Fibroblast of mammary gland (primary cell): ENCODE measurements at places on chromosomes 2 and 18.

DNA sequence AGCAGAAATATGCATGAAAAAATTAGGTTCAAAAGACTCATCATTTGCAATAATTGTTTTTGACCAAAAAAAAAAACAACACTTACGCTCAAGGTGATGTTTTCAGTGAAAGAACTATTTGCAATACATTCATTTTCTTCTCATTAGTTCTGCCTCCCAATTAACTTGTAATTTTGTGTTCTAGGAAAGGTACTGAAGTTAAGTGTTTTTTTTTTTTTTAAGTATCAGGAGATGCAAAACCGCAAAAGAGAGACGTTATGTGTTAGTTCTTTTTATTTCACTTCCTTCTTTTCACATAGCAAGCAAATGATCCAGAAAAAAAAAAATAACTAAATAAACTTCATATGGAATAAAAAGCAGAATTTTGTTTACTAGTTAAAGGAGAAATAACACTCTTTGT, 735.2 kb upstream of the GCFC2 start:
- no peak for DNase-seq

DNA sequence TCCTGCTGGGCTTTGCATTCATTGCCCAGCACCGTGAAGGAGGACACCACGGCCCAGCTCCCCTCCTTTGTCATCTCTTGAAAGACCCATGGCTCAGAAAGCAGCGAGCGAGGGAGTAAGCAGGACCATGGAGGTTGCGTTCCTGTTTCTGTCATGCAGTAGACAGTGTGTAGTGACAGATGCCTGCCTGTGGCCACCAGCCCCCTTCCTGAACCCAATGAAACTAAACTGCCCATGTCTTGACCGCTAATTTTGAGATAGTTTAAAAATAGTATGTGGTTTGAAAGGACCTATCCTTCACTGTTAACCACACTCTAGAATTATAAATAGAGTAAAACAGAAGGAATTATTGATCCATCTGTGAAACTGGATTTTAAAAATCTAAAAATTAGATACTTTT, 88.2 kb downstream of the ASAP2 start:
- DNase-seq = no peak

- DNase-seq = peak; percentile 45
Observed at GRCh38 chr2:160486341-160486740, 7.3 kb downstream of the RBMS1 start.

DNA sequence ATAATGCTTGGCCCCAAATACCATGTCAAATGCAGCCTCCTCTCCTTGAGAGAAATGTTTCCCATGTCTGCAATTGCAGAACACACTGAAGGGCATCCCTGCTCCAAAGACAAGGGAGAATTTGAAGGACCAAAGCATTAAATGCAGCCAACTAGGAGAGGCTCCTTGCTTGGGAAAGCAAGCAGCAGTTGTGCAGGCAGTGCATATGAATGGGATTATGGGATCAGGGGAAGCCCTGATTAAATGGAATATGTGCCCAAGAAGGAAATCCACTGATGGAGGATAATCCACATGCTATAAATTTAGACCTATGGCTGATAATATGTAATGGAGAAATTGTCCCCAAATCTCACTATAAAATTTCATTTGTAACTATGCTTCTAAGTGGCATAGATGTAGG, 116.1 kb downstream of the NCKAP5 start:
- DNase-seq = no peak
